ENCODE measurements at places on chromosomes 13 and 19. TPM values are rescaled to one million over a fixed set of nuclear protein-coding genes. Genes with fewer than 3 reads are reported as not detected.

DNA sequence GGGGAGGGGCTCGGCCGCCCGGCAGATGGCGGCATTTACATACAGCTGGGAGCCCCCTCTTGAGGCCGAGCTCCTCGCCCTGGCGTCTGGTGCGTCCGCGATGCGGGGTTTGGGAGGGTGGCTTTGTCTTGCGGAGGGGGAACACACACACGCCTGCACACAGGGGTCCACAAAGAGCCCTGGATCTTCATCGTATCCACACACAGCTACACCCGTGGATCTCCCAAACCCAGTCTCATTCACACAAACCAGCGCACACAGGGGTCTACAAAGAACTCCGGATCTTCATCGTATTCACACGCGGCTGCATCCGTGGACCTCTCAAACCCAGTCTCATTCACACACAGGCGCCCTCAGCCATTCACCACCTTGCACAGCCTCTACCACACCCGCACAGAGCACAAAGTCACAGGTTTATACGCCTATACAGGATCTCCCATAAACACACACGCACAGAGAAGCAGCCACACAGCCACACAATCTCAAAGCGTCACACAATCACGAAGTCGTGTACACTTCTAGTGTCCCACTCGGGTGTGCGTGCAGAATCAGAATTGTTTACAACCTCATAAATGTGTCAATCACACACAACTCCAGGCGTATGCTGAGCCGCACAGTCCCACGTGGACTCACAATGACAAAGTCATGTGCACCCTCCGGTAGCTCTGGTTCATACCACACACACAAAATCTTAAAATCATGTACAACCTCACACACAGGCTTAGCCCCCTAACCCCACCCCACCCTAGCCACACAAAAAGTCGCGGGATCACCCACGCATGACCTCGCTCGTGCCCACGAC is 550 bp upstream of the DLL3 start:
- DNase-seq: no peak

DNA sequence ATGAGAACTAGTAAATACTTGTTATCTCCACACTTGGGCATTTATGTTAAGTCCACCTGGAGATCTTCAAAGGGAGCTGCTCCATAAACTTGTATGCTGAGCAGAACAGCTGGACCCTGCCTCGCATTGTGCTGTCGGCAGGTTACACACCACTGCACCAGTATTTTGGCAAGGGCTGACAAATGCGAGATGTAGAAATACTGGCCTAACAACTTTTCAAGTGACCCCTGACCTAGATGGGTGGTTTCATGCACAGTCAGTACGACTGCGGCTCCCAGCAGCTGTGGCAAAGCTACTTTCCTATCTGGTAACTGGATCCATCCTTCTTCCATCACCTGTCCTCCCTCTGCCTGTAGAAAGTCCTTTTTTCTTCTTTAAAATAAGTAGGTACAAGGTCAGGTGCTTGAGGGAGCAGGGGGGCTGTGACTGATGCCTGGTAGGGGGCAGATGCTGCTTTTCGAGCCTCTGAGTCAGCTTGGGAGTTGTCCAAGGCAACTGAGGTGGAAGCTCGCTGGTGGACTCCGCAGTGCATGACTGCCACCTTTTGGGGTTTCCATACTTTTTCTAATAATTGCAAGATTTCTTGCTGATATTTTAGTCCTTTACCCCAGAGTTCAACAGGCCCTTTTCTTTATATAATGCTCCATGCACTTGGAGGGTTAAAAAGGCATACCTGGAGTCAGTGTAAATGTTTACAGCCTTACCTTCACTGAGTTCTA is 86.8 kb downstream of the SLC25A15 start:
- no peak for DNase-seq

TYROBP gene
- 68.5 TPM for total RNA-seq

ITGBL1 gene
- total RNA-seq: 6.4 TPM

KCNJ14 gene
- 3.7 TPM for total RNA-seq

PDX1 gene
- not detected for total RNA-seq

OVOL3 gene
- total RNA-seq: not detected

SERTM1 gene
- total RNA-seq: 16.0 TPM

VSTM2B gene
- total RNA-seq: 0.98 TPM

All from vagina (tissue), 2 donors.